ENCODE measurements at places on chromosomes 13 and 19.

GRCh38 chr13:109790086-109790485 is 3.7 kb upstream of the IRS2 start:
- DNase-seq, result no peak

DNA sequence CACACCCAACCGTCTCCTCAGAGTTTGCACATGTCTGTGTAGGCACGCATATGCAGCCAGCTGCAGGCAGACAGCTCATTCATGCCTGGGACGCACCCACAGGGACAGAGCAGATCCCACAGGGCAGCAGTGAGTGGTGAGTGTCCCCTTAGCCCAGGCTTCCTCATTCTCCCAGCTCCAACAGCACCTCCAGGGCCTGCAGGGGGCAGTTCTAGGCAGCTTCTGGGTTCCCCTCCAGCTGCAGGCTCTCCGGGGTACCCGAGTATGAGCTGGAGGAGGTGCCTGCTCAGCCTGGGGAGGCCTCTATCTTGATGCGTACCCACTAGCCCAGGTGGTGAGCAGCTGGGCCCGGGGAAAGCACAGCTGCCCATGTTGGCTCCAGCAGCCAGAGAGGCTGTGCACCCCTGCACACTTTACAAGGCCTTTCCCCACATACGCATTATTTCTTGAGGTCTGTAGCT is 1.3 kb upstream of the SHANK1 start:
- no peak for DNase-seq

DNA sequence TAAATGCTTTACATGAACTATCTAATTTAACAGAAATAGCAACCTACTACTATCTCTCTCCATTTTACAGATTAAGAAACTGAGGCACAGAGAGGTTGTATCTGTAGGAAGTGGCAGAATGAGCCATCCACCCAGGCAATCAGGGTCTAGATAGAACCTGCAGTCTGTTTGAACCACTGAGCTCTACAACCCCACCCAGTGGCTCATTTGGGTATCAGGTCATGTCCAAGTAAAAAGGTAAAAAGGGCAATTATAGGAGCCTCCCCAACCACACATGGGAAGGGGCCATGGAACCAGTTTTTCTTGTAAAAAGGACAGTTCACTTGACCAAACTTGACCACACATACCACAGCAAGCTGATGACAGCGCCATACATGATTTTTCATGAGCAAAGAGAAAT is 92.9 kb upstream of the SGCG start:
- DNase-seq, result no peak

- DNase-seq, result no peak
Observed at GRCh38 chr19:8332976-8333766, 9.9 kb downstream of the KANK3 start.

Measured in RWPE2 (cell line).